IPS-NIHi11 (cell line): ENCODE measurements at places on chromosomes 5 and 9.
A peak's percentile ranks its signal among the peaks of the same experiment; 100 is the strongest.

DNA sequence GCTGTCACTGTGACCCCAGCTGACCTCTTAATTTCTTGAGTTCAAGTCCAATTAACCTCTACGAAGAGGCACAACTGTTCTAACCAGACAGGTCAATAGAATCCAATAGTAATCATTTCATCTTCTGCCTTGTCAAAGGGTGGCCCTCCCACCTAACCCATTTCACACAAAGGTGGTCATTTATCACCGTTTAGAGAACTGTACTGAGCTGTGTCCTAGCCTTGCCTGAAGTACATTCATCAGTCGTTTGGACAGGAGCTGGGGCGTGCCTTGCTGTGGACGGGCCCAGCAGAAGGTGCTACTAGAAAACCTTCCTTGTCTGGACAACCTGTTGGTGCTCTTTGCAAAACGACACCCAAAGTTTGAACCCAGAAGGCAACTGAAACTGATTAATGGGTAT, 605.4 kb downstream of the ISL1 start:
- no peak for DNase-seq

GRCh38 chr9:137236238-137236935, 4.7 kb upstream of the TUBB4B start:
- DNase-seq, result peak; percentile 94

DNA sequence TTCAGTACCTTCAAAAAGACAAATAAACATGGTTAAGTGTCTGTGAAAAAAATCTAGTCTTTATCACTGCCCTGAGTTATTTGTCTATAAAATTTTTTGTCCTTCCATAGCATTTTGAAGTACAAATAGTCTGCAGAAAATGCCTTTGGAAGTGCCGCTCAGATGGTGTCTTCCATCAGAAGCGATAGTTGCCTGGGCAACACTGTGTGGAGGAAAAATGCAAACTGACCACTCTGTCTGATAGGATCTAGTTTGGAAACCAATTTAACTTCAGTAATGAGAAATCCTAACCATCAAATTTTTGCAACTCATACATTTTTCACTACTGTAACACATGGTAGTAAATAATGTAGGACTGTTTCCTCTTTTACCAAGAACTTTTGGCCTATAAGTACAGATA, 449.9 kb downstream of the PRELID2 start:
- no peak for DNase-seq

- DNase-seq, result peak; percentile 6
Observed at GRCh38 chr5:148427370-148428042, 43.7 kb downstream of the FBXO38 start.

DNA sequence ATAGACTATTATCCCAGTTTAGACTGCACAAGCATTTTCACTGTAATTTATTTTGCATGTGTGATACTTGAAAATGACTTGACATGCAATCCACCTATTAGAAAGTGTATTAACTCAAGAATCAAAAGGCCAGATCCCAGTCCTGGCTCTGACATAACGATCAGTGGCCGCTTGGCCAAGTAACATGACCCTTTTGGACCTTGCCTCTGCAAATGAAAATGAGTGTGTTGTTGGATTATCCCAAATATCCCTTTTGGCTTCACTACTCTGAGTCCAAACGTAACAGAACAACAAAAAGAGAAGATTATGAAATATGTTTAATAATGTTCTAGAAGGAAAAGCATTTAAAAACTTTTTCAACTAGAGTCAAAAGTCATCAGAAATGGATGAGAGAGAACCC, 19.0 kb downstream of the DMGDH start:
- DNase-seq, result no peak

- DNase-seq, result no peak
Observed at GRCh38 chr5:89200899-89201298, 317.9 kb upstream of the MEF2C start.

DNA sequence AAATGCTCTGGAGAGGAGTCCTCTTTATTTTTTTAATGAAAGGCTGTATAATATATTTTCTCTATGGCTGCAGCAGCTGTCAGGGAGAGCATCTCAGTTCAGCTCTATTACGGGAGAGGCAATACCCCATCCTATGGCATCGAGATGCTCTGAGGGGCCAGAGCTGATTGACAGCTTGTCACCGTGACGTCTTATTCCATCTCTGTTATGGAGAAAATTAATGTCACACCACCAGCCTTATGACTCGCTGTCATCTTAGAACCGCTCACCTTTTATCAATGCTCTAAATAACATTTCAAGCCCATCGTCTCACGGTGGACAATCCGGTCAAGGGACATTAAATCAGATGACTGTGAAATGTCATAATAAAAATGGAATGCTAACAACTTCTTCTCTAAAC, 273.5 kb downstream of the SLF1 start:
- no peak for DNase-seq

GRCh38 chr5:154811653-154812465, 38.5 kb downstream of the FAXDC2 start:
- peak; percentile 89 for DNase-seq

DNA sequence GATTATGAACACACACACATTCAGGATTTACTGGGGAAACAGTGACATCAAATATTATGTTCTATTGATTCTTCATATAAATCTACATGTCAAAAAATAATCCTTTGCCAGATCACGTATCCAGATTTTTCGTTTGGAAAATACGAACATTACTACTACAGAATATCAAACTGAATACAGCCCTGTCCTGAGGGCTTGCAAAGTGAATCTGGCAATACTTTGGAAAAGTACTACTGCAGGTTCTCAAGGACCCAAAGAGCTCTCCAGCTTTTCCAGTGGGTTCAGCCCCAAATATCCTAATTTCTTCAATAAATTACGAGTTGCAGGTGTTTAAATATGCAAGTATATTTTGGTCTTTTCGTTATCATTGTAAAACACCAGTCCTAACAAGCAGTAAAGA, 411 bp upstream of the NDUFS4 start:
- DNase-seq, result no peak

GRCh38 chr5:32197032-32197431, 22.9 kb upstream of the GOLPH3 start:
- DNase-seq, result no peak

DNA sequence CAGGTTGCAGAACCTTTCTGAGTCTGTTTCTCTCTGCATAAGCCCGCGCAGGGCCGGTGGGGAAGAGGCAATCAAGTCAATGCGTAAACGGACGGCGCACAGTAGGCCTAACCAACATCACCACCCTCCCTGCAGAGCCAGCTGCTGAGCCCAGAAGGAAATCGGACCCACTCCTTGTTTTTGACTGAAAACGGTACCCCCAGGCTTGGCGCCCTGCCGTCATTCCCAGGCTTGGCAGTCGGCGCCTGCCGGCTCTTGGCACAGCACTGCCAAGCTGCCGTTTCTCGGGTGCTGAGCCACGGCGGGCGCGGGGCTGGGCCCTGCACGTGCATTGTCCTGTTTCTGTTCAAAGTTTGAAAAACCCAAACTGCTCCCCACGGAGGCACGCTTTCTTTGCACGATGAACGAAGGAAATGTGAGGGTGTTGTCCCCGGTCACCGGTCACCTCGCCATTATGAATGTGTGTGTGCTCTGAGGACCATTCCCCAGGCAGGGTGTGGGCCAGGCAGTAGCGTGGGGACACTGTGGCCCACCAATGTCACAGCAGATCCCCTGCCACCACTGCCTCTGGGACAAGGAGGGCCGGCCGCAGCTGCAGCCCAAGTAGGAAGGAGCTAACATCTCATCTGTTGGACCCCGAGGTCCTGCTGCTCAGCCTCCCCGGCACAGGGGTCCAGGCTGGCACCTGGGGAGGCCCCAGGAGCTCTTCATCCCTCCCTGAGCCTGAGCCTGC, 20.1 kb downstream of the FIBCD1 start:
- no peak for DNase-seq
